Fibroblast of lung (primary cell): ENCODE measurements at places on chromosomes 7 and 10. TPM values are rescaled to one million over a fixed set of nuclear protein-coding genes. Genes with fewer than 3 reads are reported as not detected.

DNA sequence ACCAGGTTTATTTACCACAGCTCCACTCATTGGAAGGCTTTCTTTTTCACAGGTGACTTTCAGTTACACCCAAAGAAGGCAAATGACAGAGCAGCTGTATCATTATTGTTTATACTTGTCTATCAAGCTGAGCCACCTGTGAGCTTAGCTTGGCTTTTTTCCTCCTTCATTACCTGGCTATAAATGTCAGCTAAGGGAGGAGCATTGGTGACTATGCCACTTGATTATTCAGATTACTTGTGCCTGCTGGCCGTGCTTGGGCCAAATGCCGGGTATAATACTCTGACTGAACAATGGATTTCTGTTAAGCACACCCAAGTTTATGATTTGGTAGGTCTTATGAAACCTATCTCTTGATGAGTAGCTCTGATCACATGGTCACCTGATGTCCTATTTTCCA, 9.9 kb upstream of the GNAT3 start:
- DNase-seq = no peak

Gene HMX3
- total RNA-seq = not detected in 2 replicates

DNA sequence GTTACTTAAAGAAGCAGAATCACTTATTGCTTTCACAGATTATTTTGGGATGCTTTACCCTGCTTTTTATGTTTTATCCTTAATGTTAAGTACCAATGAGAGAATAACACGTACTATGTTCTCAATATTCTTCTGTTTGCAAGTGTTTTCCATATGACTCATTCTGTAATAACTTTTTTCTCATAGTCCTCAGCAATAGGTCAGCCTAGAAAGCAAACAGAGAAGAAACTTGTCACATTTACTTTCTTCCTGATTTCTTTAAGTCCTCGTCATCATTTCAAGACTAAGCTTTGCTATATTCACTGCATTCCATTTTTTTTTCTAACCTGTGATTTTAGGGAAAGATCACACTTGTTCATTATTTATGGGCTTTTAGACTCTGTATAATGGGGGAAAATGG, 6.8 kb upstream of the AGR2 start:
- DNase-seq = peak; percentile 62

- peak; percentile 16 for DNase-seq
These were observed at the start of gene WIPF3 for GRCh38 chr7:29806208-29806994. Gene WIPF3, plus strand, starts transcription at chr7:29806508. Its CDS starts 28,217 bp downstream, at chr7:29834725.

DNA sequence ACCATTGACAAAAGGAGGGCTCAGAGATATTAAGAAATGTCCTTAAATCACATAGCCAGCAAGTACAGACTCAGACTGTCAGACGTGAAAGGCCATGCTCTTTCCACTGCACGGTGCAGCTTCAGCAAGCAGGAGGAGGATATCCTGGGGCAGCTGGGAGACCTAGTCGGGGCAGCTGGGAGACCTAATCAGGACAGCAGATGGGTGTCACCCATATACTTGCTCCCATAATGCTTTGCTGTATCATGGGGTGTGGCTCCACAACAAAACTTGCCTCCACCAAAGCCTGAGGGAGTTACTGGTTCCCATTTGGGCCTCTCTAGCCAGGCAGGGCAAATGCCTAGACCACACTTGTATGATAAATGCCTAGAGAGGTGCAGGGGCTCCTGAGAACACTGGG, 55.4 kb downstream of the GRID1 start:
- DNase-seq = no peak

DNA sequence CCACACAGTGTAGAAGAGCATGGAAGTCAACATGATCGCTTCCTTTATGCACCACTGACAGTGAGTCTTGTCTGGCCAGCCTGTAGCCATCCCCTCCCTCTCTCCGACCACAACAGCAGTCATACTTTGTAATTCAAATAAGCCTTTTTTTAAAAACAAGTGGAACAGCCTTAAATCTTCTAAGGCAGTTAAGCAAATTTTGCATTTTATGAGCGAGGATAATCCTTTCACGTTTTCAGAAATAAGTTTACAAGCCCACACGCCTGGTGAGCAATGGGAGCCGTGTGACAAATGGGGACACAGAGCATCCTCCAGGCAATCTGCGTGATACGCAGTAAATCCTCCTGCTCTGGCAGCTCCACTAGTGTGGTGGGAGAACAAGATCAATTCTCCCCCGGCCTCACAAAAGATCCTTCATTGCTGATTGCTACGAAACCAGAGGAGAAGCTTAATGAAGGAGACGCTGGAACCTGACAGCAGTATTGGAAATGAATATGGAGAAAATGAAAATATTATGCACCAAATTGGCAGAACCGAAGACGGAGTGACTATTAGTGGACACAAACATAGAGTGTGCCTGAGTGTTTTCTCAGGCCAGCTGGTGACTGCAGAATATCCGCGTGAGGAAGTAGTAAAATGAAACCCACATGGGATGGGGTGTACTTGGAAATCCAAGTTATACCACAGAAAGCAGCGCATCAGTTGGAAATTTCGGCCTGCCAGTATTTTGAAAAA, 104.2 kb upstream of the CDCA7L start:
- no peak for DNase-seq

Gene IFIT1B
- total RNA-seq = under 0.01 TPM in 1 of 2 replicates, not detected in the other

DNA sequence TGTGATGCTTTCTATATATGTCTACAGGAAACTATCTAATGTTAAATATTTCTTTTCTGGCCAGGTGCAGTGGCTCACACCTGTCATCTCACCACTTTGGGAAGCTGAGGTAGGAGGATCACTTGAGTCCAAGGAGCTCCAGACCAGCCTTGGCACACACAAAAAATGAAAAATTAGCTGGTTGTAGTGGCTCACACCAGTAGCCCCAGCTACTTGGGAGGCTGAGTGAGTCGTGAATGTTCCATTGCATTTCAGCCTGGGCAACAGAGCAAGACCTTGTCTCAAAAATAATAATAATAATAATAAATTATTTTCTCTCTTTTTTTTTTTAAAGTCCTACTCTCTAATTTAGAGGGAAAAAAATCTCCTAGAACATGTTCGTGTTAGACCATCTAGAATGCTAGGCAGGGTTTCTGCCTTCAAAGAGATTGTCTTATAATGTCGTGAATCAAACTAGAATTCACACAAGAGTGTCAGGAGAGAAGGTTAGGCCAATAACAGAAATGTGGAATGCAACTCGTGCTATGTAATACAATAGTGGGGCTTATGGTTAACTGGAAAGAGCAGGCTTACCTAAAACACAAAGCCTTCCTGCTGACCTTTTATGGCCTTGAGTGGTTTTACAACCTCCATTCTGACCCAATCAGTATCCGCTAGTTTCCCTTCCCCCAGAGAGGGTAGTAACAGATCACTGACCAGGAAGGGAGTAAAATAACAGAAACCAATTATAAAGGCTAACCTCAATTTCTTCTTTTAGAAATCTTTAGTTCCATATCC, 46.3 kb downstream of the MYOF start:
- DNase-seq = peak; percentile 77

GRCh38 chr7:71750290-71750689, 618.3 kb downstream of the GALNT17 start:
- no peak for DNase-seq

Gene C10orf143
- total RNA-seq = 0.51 and 2.0 TPM in 2 replicates

GRCh38 chr7:115135769-115136410, 214.0 kb downstream of the MDFIC start:
- peak; percentile 10 for DNase-seq

DNA sequence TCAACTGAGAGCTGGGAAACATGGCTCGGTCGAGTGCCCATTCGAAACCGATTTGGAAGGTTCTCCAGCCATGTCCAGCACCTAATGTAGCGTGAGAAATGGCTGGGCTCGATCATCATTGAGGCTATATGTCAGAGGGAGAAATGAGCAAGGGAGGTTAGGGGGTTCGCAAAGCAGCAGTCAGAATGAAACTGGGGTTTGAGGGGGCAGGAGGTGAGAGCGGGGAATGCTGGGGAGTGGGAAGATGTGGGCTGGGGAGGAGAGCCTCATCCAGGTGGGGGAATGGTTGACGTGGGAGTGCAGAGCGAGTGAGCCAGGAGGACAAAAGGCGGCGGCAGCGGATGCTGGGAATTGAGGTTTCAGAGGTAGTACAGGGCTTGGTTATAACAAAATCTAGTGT, 34.8 kb upstream of the GALNTL5 start:
- DNase-seq = no peak

GRCh38 chr7:25638068-25638467, 409.8 kb upstream of the NPVF start:
- no peak for DNase-seq

Gene ZWINT
- 2.1 and 10.9 TPM in 2 replicates for total RNA-seq

Gene OLAH
- not detected in 2 replicates for total RNA-seq

GRCh38 chr10:71638822-71639719, 80.5 kb downstream of the C10orf105 start:
- DNase-seq = no peak

DNA sequence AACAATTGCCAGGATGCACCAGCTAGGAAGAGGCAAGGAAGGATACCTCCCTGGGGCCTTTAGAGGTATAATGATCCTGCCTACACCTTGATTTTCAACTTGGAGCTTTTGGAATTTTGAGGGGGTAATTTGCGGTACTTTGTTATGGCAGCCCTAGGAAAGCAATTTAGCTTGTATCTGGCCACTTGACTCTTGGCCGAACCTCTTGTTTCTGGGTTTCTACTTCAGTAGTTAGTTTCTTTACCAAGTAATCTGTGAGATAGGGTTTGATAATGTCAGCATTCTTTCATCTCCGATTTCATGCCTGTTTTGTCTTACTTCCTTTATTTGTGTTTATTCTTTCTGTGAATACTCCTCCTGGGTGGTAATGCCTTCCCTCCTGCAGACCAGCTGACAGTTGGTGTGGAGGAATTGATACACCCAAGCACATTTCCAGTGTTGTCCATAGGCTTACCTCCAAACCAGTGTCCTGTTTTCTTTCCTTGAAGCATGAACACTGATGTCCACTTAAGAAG, 163.7 kb downstream of the SND1 start:
- DNase-seq = no peak

Gene LOXL4
- total RNA-seq = 52.6 and 73.0 TPM in 2 replicates

Gene CYP3A7
- 23.9 and 37.8 TPM in 2 replicates for total RNA-seq

GRCh38 chr10:97366572-97366971, 32.0 kb upstream of the FRAT2 start:
- DNase-seq = no peak

DNA sequence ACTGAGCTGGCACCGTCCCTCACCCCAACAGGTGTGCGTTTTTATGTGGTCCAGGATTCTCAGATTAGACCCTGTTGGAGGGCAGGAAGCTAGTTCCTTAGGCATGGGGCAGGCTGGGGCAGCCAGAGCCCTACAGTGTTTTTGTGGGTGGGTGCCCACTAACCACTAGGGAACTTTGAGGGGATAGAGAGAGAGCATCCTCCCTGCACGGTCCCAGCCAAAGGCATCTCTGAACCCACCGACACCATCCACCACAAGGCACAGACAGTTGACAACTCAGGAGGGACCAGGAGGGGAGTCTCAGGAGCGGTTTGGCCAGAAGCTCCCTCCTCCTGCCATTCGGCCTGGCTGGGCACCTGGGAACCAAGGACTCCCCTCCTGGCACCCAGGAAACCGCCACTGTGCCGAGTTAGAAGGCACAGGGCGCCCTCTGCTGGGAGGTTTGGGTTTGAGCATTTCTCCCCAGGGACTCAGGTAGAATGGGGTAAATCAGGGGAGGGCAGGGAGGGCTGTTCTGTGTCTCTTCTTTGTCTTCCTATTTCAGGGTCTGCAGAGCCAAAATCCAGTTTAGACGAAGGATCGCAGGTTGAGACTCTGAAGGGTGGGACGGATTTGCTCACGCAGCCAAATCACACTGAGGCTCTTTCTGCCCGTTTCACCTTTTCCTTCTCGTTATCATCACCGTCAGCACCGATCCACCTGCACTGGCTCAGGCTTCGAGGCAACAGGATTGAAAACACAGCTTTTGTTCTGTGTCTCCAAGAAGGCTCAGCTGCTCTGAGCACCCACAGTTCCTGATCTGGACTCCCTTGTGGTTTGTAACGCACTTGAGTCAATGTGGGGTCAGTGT, 84.8 kb upstream of the COL13A1 start:
- peak; percentile 14 for DNase-seq

Gene LLCFC1
- not detected in 2 replicates for total RNA-seq

DNA sequence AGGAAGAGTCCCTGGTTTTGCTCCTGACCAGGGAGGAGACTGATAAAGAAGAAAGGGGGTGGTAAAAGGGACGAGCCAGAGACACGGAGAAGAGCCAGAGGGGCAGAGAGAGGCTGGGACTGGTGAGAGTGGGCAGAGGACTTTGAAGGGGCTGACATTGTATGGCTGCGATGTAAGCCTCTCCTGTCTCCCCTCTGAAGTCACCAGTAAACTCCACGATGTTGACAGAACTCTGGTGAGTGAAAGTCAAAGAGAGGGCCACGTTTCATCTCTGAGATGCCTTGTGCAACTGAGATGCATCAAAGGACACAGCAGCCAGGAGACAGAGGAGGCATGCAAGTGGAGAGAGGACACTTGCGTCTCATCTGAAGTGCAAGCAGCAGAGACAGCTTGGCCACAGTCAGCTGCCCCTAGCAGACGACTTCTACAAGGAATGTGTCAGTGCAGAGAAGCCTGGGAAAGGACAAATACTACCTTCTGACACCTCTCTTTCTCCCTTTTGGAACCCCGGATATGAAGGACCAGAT, 54.3 kb downstream of the SMKR1 start:
- no peak for DNase-seq

DNA sequence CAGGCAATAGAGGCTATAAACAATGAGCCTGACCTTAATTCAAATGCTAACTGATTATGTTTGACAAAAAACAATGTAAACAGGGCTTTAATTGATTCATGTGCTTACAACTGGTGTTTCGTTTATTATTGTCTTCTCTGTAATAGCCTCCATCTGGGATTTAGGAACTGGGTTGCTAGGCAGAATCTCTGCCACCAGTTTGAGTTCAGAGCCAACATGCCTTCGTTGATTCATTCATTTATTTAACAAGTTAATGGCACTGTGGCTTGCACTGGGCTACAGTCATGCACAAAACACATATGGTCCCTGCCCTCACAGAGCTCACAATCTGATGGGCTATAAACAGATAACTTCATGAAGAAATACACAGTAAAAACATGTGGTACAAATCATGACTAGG, 19.6 kb upstream of the CDHR3 start:
- no peak for DNase-seq

GRCh38 chr10:19702215-19702614, 114.0 kb upstream of the PLXDC2 start:
- peak; percentile 72 for DNase-seq

Gene TMEM72
- total RNA-seq = not detected in 2 replicates

DNA sequence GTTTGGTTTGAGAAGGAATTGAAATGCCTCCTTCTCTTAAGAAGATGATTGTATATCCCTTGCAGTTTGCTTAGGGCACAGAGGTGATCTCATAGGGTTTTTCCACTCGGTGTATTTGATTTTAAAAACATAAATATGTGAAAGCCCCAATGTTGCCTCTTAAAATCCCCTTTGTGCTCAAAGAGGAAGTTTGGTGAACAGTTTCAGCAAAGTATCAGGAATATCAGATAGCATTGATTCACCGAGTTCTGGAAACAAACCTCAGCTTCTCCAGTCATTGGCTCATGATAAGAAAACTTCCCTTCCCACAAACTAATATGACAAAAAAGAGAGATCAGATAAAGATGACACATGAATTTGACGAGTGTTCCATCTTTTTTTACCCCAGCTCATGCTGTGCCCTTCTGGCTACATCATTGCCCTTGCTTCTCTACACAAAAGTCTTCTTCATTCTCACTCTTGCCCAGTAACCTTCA, 20.1 kb upstream of the SMNDC1 start:
- DNase-seq = no peak

- no peak for DNase-seq
These were observed 122.6 kb downstream of the LRRC4 start for GRCh38 chr7:127908430-127909258.
